Astrocyte of the spinal cord (primary cell): ENCODE measurements at places on chromosomes 1 and 21.
A peak's percentile ranks its signal among the peaks of the same experiment; 100 is the strongest.

- DNase-seq = no peak
Observed at GRCh38 chr1:52926864-52927211, 238 bp upstream of the SCP2 start.

- DNase-seq = no peak
Observed at GRCh38 chr1:234656070-234656895, 46.3 kb upstream of the IRF2BP2 start.

DNA sequence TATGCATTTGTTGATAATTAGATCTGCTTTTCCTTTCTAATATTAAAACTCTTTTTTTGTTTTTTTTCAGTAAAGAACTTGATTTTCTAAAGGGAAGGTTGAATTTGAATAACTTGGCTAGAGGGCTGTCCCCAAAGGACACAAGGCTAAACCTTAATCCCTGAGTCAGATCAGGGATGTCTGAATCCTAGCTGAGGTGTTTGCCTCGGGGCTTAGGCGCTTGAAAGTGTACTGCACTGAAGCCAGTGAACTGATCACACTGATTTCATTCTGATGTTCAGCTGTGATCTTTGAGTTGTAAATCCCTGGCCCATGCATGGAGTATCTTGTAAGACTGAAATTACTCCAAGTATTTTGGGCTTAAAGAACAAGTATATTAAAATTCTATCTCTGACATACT is 42.8 kb downstream of the MTR start:
- DNase-seq = no peak

- peak; percentile 60 for DNase-seq
Observed at GRCh38 chr1:54569339-54569738, 21.3 kb downstream of the ACOT11 start.
